ENCODE measurements at places on chromosomes 4 and X.

GRCh38 chrX:30887721-30888120 lies 1.3 kb downstream of the TAB3 start:
- no peak for DNase-seq

DNA sequence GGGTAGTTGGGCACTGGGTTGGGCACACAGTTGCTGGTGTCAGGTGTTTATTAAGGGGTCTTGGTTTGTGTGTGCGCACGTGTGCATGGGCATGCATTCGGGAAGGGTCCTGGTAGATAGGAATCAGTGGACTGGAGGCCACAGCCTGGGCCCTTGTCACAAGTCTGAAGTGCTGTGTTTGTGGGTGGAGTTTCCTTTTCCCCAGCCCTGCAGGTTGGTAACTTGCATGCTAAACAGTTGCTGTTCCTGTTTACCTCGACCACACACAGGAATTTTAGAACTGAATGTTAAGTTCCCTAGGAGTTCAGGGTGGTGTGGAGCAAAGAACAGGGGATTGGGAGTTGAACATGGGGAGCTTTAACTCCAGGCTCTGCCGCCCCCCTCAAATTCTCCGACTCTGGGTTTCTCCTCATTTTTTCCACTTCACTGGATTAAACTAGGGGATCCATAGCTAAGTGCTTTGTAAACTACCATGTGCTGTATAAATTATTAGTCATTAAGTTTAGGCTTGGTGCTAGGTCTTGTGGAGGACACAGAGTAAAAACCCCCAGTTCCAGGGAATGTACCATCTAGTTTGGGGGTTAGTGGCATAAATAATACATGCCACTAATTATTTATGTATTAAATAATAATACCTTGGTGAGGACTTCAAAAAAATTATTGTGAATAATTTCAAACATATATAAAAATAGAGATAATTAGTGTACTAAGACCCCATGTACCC lies 49.0 kb downstream of the STARD8 start:
- DNase-seq: peak; percentile 44

DNA sequence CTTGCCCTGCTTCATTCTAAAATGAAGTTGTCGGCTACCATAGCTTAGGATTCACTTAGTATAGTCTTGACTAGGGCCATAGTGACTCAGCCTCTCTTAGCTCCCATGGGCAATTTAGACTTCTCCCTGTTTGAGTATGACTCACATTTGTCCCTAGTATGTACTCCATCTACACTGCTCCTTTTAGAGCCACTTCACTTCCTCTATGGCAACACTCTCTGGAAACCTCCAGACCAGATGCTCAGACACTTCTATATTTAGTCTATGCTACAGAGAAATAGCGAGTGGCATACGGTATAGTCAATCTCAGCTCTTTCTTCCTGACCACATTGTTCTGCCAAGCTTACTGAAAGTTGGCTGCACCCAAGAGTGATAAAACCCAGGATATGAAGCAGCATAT lies 11.2 kb downstream of the MEPE start:
- peak; percentile 18 for DNase-seq

- DNase-seq: no peak
Observed at GRCh38 chr4:183430317-183430993, 14.0 kb upstream of the CDKN2AIP start.

- no peak for DNase-seq
Observed at GRCh38 chr4:71163317-71163716, 169.9 kb downstream of the DCK start.

GRCh38 chr4:81631958-81632441 lies 160.3 kb upstream of the RASGEF1B start:
- DNase-seq: no peak

DNA sequence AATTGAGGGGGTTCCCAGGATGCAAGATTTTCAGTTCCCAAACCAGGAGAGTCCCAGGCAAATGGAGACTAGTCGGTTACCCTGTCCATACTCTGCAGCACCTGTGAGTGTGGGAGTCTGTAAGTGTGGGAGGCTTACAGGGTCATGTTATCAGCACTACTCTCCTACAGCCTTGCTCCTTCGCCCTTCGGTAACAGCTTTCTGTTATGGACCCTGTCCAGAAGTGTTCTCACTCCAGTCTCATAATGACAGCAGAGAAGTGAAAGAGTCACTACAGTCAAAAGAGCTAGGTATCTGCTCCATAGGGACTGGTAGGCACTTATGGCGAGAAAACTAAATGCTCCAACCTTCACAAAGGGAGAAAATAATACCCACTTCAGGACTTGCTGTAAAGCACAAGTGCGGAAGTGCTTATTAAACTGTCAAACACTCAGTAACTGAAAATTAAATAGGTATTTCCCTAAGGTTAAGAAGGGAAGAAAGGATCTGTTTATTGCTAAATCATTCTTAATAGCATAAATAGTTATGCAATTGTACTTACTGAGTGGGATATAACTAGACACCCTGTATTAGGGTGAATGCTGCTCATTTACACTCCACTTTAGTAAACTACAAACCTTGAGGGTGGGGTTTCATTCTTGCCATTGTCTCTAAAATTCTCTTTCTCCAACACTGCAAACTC lies 2.7 kb upstream of the ADH7 start:
- no peak for DNase-seq

GRCh38 chr4:100548200-100548560 lies 30.4 kb upstream of the EMCN start:
- DNase-seq: peak; percentile 2

Data from hematopoietic multipotent progenitor cell treated with erythropoietin and hydrocortisone succinate and interleukin-3 and kit ligand, for 6 days (in vitro differentiated cells).